Activated CD4-positive, alpha-beta T cell treated with anti-CD3 and anti-CD28 coated beads, Interleukin-2, amount 50 U/mL, for 24 hours (primary cell): ENCODE measurements at places on chromosomes 7 and 10.

DNA sequence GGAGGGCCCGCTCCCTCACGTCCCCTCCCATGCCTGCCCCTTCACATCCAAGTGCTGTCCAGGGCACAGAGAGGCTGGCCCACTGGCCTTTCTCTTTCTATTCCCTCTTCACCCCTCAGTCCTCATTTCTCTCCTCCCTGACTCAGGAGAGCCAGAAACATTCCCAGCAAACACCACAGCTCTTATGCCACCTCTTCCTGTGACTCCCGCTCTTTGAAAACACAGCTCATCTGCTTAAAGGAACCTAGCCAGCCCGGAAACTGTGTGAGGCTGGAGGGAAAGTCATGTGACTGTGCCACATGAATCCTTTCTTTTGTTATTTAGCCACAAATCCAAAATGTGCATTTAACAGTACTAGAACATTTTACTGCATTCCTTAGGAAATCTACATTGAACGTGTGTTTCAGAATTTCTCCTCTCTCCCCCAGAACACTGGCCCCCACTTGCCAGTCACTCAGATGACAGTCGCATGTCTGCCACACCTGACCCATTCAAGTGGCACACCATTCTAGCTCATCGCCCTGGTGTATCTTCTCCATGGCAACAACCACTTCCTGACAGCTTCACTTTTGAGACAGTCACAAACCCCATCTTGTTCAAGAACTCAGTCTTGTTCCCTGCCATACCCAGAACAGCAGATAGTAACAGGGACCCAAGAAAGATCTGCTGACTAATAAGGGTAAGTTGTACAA is 42.8 kb downstream of the GRB10 start:
- DNase-seq: no peak

DNA sequence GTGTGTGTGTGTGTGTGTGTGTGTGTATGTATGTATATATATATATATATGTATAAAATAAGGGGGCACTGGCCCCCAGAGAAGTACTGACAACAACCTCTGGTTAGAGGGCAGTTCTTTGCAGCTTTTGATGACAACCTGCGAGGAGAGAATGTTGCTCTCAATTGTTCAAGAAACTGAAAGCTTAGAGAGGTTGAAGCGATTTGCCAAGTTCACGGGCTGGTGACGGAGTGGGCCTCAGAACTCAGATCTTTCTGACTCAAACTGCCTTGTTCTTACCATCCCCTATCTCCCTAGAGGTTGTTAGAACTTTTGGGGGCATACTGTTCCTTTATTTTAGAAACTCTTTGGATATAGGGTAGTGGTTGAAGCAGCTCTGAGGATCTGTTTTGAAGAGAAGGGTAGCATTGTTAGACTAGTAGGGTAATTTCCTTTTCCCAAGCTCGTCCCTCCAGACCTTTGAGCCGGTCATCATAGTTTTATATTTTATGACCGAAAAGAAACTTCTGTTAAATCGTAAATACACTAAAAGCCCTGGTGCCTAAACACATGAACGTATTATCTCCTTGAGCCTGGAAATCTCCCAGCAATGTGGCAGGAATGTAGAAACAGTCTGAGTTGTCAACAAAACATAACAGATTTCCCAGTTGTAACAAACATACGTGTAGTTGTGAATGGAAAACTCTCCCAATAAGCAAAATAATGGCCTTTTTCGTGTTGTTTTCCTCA is 541.7 kb upstream of the GALNT17 start:
- no peak for DNase-seq

- DNase-seq: no peak
These were observed 876 bp downstream of the DNAH11 start for GRCh38 chr7:21543528-21544302.

DNA sequence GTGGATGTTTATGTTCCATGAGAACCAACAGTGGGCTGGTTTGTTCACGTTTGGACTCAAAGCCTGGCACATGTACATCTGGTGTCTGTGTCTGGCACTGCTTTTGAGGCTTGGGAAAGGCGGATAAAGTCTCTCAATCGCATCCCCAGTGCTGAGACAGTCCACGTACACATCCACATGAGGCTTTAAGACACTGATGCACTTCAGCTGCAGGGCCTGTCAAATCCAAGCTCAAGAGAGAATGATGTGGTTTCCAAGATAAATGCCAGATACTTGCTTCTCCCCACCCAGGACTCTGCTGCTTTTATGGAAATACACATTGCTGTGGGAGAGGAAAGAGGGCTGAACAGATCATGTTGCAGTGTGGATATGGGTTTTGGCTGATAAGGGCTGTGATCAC is 178.4 kb downstream of the ADARB2 start:
- DNase-seq: no peak
